ENCODE measurements at places on chromosomes 1 and 21.

DNA sequence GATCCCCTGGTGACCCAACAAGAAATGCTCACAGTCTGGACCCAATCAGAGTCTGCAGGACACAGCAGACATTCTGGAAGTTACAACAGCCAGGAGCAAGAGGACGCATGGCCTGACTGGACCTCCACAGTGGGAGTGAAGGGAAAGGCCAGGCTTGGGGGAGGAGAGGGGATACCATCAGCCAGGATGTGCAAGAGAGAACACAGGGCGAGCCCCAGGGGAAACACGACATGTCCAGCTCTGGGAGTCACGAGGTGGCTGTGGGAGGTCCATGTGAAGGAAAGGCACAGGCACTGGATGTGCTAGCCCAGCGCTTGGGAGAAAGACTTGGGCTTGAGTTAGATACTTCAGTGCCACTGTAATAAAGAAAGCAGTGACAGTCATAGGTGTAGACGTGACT is 87.3 kb downstream of the HSF2BP start:
- DNase-seq = no peak

- DNase-seq = peak; percentile 76
Observed at GRCh38 chr1:153985941-153986761, at the start of gene RAB13. Gene RAB13, minus strand, starts transcription at chr1:153986339. Its CDS starts 103 bp downstream, at chr1:153986236.

DNA sequence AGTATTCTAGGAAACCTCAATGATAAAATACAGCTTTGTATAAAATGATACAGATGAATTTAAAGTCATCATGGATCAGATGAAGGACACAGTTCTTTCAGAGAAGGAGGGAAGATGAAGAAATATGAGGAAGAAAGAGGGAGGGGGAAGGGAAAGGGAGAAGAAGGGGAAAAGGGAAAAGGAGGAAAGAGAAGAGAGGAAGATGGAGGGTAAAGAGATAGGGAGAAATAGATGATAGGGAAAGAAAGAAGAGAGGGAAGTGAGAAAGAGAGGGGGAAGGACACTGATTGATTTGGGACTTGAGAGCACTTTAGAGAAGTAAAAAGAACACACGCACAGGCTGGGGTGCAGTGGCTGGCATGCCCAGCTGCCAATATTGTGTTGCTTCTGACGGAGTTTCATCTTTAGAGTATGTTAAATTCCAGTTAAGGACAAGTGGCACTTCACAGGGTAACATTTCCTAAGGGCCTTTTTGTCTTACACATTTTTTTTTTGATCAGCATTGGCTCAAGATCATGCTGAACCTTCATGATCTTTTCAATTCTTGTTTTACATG is 235.9 kb upstream of the DMRTA2 start:
- DNase-seq = no peak

DNA sequence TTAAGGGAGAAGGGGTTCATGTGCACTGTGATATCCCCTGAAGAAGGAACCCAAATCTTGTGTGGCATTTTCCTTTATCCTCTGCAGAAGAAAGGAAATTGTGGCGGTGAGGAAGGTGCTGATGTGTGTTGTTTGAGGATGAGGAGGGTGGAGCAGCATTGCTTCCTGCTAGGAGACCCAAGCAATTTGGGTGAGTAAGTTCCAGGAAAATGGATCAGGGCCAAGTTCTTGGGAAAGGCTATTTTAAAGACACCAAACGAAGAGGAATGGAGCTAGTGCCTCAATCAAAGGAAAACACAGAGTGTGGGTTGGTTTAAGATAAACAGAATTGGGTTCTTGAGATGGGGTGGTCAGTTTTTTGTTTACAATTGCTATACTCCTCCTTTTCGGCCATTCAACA is 86.7 kb upstream of the MARK1 start:
- DNase-seq = no peak

- no peak for DNase-seq
Observed at GRCh38 chr1:97457446-97458089, 463.3 kb downstream of the DPYD start.

DNA sequence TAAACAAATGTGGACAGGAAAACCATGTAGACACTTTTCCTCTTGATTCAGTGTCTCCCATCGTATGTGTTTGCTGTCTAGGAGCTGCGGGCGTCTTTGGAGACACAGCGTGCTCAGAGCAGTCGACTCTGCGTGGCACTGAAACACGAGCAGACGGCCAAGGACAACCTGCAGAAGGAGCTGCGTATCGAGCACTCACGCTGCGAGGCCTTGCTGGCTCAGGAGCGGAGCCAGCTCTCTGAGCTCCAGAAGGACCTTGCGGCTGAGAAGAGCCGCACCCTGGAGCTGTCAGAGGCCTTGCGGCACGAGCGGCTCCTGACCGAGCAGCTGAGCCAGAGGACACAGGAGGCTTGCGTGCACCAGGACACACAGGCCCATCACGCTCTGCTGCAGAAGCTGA is 27.2 kb upstream of the DIP2A start:
- DNase-seq = no peak

DNA sequence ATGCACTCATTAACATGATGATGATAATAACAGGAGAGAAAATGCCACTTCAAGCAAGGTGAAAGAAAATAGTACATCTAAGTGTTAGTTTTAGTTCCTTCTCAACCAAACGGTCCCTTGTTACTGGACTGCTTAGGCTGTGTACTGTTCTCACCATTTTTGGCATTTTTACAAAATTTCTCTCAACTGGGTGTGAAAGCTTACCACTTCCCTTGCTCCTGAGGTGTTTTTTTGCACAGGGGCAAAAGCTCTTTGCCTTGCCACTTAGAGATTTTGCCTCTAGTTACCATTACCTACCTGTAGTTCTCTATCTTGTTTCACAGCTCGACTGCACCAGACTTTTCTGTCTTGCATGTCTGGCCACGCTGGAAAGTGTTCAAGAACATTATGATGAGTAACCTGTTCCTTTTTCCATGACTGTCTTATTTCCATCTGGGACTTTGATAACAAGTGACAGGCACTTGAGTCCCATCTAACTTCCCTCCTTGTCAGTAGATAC is 10.7 kb downstream of the NEK7 start:
- DNase-seq = no peak

GRCh38 chr1:54273795-54274163 is 73.8 kb downstream of the MRPL37 start:
- no peak for DNase-seq

GRCh38 chr1:39538531-39539251 is 37.9 kb downstream of the PABPC4 start:
- DNase-seq = no peak

DNA sequence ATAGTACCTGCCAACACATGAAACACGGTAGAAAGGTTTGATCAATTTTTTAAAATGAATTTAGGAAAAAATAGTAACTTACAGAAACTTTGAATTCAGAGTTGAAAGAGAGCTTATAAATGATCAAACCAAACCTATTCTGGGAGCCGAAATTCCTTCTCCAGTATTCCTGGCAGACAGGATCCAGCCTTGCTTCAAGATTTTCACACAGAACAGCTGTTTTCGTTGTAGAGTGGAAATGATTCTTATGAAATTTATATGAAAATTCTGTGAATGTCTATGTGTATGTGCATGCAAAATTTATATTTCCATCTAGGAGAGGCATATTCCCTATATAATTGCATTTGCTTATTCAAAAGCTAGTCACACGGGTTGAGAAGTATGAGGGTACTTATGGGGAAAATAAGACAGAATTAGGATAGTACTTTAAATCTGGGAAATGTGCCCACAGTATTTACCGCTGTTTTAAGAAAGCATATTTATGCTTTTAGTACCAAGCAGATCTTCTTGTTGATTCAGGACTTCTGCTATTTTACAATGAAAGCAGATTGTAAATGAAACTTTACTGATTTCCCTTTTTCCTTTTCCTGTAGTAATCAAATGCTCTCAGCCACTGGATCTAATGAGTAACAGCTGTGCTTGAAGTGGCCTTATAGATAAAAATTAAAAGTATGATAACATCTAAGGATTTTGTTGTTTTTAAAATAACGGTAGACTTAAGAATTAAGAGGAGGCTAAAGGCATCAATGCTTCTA is 30.4 kb downstream of the PRRX1 start:
- no peak for DNase-seq
